Kidney glomerular epithelial cell (primary cell): ENCODE measurements at places on chromosomes 13 and 19.
A peak's percentile ranks its signal among the peaks of the same experiment; 100 is the strongest.

DNA sequence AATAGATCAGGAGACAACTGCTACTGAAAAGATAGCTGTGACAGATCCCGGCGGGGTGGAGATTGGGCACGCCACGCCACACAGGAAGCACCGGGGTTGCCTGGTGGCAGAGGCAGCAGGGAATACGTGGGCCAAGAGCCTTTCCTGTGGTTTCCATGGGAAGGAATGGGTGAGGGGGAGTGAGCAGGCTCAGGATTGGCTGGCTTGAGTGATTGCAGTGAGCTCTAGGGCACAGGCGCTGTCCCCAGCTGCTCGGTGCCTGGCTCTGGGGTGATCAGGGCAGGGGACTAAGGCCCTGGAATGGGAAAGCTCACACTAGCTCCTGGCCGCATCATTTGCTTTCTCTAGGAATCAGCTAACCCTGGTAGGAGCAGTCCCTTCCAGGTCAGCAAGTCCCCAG is 166.1 kb downstream of the USP12 start:
- no peak for DNase-seq

DNA sequence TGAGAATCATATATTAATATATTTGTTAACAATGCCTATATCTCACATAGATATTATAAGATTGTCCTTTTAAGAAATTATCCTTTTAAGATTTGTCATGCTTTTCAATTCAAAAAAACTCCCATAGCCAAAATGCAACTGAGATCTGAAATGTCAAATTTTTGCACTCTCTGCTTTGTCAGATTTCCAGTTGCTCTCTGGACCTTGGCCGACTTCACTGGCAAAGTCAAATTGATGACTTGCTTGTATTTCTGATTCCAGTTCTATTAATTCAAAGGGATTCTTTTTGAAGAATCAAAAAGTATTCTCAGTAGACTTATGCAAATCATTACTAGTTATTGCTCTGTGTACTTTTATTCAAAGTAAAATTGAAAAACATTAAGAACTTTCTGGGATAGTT is 101.2 kb upstream of the SCEL start:
- no peak for DNase-seq

- no peak for DNase-seq
Measured at GRCh38 chr13:62129000-62129551, 713.4 kb upstream of the PCDH20 start.

- peak; percentile 57 for DNase-seq
Measured at GRCh38 chr13:60431108-60431700, 34.2 kb downstream of the TDRD3 start.

DNA sequence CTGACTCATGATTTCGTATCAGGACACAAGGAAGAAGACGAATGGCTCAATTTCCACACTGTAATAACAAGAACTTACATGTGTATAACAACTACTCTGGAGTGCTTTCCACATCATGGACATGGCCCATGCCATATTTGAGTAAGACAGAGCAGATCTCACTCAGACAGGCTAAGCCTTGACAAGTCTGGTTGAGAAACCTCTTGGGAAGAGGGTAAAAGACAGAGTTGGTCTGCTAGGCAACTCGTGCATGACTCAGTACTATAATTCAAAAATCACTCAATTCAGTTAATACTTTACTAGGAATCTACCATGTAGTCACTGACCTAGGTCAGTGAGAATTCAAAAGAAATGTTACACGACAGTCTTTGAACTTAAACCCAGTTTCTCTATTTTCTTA is 5.7 kb upstream of the THSD1 start:
- DNase-seq, result peak; percentile 94

GRCh38 chr19:53871454-53871853 is 3.8 kb downstream of the MYADM start:
- no peak for DNase-seq

GRCh38 chr19:48746738-48747575 is at the start of gene IZUMO1:
Gene IZUMO1 (minus strand): TSS chr19:48746909. CDS start chr19:48745859, 1,050 bp downstream.
- DNase-seq, result peak; percentile 80
